Foreskin melanocyte (primary cell): ENCODE measurements at places on chromosomes 7 and 10.

DNA sequence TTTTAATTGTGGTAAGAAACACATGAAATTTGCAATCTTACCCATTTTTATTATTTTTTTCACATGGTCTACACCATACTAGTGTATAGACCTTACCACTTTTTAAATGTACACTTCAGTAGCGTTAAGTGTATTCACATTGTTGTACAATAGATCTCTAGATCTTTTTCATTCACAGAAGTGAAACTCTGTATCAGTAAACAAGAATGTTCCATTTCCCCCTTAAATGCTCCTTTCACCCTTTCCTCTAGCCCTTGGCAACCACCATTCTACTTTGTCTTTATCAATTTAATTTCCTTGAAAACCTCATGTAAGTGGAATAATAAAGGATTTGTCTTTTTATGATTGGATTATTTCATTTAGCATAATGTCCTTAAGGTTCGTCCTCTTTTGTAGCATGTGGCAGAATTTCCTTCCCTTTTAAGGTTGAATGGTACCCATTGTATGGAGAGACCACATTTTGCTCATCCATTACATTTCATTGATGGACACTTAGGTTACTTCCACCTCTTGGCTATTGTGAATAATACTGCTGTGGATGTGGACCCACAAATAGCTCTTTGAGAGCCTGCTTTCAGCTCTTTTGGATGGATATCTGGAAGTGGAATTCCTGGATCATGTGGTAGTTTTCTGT, 45.7 kb downstream of the SNX10 start:
- peak; percentile 99 for DNase-seq

DNA sequence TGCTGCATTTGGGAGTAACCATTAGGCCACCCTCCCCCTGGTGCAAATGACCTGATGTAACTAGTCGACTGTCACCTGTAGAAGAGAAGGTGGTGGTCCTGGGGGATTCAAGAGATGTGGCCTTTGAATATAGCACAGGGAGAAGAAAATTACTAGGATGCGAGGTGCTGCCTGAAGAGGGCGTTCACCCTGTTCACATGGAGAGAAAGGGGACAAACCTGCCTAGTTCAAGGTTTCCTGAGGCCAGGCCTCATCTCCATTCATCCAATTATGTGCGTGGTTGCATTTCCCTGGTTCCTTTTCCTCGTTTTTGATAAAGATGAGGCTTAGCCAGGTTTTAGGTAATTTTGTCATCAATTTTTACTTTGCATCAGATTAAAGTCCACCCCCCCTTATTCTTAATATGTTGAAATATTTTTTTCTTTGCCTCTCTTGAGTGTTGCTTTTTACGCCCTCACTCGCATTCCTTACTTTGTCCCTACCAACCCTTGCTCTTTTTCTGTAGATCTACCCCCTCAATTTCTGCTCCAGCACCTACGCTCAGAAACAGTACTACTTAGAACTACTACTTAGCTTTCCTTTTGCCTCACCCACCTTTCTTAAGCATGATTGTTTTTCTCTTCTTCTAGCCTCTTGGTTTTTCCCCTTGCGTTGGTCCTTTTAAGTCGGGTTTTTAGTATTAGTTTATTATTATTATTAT, 13.7 kb downstream of the CLCN1 start:
- DNase-seq: no peak

GRCh38 chr7:25522727-25523126, 294.4 kb upstream of the NPVF start:
- no peak for DNase-seq

DNA sequence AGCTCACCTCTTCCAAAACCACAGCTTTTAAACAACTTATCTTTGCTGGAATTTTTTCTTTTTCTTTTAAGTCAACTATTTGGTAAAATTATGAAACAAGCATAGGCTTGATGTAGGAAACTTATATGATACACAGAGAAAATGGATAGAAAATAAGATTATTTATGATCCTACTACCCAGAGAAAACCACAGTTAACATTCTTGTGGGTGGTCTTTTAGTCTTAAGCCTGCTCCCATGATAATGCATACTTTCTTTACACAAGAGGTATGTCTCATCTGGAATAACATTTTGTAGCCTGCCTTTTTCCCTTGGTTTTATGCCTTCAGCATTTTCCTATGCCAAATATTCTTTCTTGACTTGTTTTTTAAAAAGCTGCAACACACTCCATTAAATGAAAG, 21.4 kb downstream of the PLPP4 start:
- no peak for DNase-seq

DNA sequence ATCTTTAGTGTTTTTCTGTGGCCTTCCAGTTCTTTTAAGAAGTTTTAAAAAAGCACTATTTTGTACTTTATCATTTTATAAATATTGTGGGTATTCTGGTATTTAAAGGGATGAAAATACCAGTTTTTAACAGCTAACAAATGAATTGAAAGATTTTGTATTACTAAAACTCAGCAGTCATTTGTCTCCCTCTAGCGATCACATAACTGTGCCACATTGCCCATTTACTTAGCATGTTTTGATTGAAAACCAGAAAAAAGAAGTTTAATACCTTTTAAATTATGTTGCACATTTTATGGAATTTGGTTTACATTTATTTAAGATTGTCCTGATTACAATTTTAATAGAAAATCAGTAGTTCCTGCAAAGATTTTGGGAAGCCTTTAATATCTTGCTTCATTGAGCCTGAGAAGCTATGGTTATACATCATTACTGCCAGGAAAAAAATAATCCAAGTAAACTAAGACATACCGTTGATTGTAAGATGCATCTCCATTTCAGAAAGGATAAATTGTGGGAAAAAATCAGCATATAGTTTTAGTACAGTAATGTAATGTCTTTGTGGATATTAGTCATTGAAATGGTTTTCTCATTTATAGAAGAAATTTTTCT, 34.9 kb downstream of the TAX1BP1 start:
- DNase-seq: peak; percentile 32

DNA sequence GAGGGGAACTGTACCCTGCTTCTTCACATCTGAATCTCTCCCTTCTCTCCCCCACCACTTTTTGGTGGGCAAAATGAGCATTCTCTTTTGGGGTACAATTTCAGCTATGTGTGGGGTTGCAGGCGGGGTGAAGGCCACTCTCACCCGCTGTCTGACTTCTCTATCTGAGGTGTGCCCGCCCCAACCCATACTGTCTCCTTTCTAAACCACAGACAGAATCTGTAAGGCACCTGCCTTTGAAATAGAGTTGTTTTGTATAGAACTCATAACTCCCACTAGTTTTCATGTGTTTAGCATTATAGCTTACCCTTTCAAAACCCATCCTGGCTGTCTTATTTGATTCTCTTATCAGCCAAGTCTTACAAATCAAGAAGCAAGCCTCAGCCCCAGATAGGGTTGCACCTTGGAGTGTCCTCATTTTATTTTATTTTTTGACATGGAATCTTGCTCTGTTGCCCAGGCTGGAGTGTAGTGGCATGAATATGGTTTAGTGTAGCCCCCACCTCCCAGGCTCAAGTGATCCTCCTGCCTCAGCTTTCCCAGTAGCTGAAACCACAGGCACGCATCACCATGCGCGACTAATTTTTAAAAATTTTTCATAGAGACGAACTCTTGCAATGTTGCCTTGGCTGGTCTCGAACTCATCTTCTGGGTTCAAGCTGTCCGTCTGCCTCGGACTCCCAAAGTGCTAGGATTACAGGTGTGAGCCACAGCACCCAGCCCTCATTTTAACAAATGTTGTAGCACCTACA, 11.9 kb downstream of the TSPAN14 start:
- DNase-seq: no peak

- DNase-seq: no peak
Observed at GRCh38 chr10:122460891-122461293, 461 bp upstream of the HTRA1 start.

DNA sequence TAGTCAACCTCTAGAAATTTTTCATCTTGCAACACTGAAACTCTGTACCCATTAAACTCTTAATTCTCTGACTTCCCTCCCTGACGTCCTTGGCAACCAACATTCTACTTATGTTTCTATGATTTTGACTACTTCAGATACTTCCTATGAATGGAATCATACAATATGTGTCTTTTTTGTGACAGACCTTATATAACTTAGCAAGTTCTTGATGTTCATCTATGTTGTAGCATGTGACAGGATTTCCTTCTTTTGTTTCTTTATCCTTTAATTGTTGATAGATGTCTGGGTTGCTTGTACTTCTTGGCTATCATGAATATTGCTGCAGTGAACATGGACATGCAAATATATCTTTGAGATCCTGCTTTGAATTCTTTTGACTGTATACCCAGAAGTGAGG, 240.8 kb downstream of the ADK start:
- no peak for DNase-seq

DNA sequence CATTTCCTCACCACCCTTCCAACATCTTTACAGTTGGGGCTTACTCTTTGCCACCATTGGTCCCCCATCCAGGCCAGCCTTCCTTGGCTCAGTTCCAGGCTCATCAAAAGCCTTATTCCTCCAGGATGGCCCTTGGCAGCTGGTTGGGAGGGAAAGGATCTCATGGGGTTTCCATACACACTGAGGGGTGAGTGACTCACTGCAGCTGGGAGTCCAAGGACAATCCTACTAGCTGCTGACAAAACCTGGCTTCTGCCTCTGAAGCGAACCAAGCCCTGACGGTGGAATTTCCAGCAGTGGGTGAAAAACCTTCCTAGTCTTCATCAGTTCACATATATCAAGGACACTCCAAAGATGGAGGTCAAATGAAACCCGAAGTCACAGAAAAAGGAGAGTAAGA, 22.9 kb downstream of the CRHR2 start:
- no peak for DNase-seq

DNA sequence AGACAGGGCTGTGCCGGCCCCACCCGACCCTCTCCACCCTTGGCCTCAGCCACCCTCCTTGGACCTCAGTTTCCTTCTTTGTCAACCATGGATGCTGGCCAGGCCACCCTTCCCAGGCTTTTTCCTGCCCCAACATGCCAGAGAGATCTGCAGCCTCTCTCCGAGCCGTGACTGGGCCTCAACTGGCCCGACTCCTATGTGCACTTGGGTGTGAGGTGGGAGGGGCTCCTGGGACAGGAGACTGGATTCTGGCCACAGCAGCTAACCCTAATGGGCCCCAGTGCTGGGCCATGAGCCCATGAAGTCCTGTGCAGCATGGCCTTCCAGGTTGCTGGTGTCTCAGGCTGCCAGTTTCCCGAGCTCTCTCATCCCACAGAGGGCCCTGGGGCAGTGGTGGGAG, 47.7 kb upstream of the PCBD1 start:
- no peak for DNase-seq

DNA sequence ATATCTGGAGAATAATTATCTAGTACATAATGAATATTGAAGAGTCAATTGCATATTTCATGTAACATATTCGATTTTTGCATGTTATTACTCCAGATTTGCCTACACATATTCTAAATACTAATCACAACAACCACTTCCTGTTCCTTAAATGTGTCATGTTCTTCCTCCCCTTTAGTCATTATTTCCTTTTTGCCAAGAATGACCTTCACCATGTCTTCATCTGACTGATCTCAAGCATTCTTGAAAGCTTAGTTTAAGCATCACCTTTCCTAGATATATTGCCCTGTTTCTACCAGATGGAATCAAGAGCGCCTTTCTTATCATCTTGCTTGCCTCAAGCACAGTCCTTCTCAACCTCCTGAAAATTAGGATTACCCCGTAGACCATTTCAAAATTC, 23.5 kb upstream of the MEOX2 start:
- no peak for DNase-seq

GRCh38 chr7:140214075-140214684, 37.4 kb upstream of the KDM7A start:
- no peak for DNase-seq

GRCh38 chr10:119769886-119770285, 44.0 kb downstream of the INPP5F start:
- DNase-seq: no peak

GRCh38 chr10:117627561-117627960, 85.0 kb downstream of the EMX2 start:
- DNase-seq: no peak

DNA sequence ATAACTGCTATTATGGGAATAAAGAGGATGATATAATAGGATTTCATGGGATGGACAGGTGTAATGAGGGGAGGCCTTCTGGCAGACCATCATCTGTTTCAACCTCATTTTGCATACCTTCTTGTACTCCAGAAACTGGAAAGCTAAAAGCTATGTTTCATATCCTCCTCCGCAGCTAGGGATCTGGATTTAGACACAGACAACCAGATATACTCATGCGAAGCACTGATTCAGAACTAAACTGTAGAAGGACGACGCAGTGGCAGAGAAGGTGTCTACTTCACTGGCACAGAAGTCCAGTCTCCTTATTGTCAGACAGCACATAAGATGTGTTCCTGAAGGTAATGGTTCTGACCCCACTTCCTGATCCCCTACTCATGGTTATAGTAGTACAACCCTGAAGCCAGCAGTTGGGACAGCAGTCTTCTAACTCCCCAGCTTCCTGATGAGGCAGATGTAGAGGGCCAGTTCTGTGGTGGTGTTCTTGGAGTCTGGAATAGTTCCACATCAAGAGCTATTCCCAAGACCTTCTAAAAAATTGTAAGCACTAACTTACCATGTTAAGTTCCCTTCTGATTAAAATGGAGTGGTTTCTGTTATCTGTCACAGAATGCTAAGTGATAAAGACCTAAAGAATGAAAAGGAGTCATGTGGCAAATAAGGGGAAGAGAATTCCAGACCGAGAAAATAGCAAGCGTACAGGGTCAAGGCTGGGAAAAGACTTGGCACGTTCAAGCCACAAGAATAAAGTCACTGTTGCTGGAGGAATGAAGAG, 550.3 kb downstream of the GRM8 start:
- DNase-seq: peak; percentile 5

DNA sequence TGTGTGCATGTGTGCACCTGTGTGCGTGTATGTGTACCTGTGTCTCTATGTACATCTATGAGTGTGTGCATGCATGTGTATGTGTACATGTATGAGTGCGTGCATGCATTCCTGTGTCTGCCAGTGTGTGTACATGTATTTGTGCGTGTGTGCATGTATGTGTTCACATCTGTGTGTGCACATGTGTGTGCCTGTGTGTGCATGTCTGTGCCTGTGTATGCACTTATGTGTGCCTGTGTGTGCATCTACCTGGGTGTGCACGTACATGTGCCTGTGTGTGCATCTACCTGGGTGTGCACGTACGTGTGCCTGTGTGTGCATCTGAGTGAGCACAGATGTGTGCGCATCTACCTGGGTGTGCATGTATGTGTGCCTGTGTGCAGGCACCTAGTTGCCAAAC, 102.2 kb upstream of the DIP2C start:
- no peak for DNase-seq

- no peak for DNase-seq
Observed at GRCh38 chr7:149599636-149600206, 102.1 kb upstream of the ZNF746 start.

DNA sequence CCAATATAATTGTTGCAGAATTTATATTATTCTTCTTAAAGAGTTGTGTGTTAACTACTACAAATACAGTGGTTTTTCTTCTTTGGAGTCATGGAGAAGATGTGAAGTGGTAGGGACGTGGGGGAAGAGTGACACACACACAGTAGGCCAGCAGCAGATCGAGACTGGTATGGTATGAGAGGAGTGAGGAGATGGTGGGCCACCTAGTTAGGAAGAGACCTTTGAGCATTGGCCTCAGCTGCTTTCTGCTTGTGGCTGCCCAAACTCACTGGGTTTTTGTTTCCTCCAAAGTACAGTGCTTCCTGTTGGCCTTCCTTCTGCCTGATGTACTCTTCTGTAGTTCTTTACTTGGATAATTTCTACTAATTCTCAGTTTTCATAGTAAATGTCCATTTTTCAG, 14.6 kb downstream of the VCL start:
- no peak for DNase-seq
